ENCODE measurements at places on chromosomes 12 and 14. TPM values are rescaled to one million over a fixed set of nuclear protein-coding genes. Genes with fewer than 3 reads are reported as not detected.

MDGA2 gene
- total RNA-seq: not detected

GTF2A1 gene
- total RNA-seq: 15.7 TPM

PLA2G1B gene
- 0.24 TPM for total RNA-seq

BDKRB2 gene
- 2.6 TPM for total RNA-seq

STAC3 gene
- 0.43 TPM for total RNA-seq

DIP2B gene
- 16.7 TPM for total RNA-seq

CCDC197 gene
- not detected for total RNA-seq

ASCL1 gene
- total RNA-seq: not detected

CRIP1 gene
- 1,965 TPM for total RNA-seq

EXOC3L4 gene
- 1.1 TPM for total RNA-seq

PTPRO gene
- 0.06 TPM for total RNA-seq

KRT8 gene
- total RNA-seq: 2,966 TPM

PZP gene
- not detected for total RNA-seq

BEST3 gene
- total RNA-seq: 1.2 TPM

MANSC4 gene
- total RNA-seq: not detected

TMEM132C gene
- total RNA-seq: not detected

DPY19L2 gene
- total RNA-seq: 2.1 TPM

KLRK1 gene
- not detected for total RNA-seq

SLC2A14 gene
- not detected for total RNA-seq

GSG1 gene
- total RNA-seq: 0.35 TPM

ST8SIA1 gene
- 0.06 TPM for total RNA-seq

CLEC4D gene
- not detected for total RNA-seq

ACSM4 gene
- not detected for total RNA-seq

FLVCR2 gene
- total RNA-seq: 5.8 TPM

SMIM41 gene
- not detected for total RNA-seq

PTPRB gene
- 0.72 TPM for total RNA-seq

KRT80 gene
- 58.1 TPM for total RNA-seq

NTF3 gene
- not detected for total RNA-seq
